Hematopoietic multipotent progenitor cell treated with erythropoietin and hydrocortisone succinate and interleukin-3 and kit ligand, for 8 days (in vitro differentiated cells): ENCODE measurements at places on chromosomes 6 and 20.
A peak's percentile ranks its signal among the peaks of the same experiment; 100 is the strongest.

- no peak for DNase-seq
Measured at GRCh38 chr6:52893221-52893620, 16.3 kb downstream of the GSTA3 start.

- DNase-seq = no peak
Measured at GRCh38 chr6:120805276-120805675, 529.0 kb downstream of the TBC1D32 start.

DNA sequence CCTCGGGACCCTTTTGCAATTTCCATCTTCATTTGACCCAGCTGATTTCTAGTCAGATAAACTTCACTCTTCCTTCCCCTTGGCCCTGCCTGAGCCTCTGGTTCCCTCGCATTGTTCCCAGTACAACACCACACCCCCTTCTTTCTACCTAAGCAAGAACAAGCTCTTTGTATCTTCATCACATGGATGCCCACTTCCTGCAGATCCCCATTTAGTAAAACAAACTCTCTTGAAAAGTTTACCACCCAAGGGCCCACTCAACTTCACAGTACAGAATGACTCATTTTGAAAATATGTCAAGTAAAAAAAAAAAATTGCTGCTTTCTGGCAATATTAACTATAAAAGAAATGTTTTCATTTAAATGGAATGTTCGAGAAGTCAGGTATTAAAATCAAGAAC lies 5.2 kb downstream of the FAXC start:
- no peak for DNase-seq

- DNase-seq = no peak
Measured at GRCh38 chr6:133392641-133393040, 151.5 kb downstream of the EYA4 start.

GRCh38 chr6:16222826-16223225 lies 15.6 kb upstream of the GMPR start:
- DNase-seq = no peak

GRCh38 chr20:41340327-41341055 lies at the start of gene LPIN3:
TSS of gene LPIN3 (plus strand) at chr20:41340821. CDS start at chr20:41345804, 4,983 bp downstream.
- DNase-seq = peak; percentile 89

DNA sequence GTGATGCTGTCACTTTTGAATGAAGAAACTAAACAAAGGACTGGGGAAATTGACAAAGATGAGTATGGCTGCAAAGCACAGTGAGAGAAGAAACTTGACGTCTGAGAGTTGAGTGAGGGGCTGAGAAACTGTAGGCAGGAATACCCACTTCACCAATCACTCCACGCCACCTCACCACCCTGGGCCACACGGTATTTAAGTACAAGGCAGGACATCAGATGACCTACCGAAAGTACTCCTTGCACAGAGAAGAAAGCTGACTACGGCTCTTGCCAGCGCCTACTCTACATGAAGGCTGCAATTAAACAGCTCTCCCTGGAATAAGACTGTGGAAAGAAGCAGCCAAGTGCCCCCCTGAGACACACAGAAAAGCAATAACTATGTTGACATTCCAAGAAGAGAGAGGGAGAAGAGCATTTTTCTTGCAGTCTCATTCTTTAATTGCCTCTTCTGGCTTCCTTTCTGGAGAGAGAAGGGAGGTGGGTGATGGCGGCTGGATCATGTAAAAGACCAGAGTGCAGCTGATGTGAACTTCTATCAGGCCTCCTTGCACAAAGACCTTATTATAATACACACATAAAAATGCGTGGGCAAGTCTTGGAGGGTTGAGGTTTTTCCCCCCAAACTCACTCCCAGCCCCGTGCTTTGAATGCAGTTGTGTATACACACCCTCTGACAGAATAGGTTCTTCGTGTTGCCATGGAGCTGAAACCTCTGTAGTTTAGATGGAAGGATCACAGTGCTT lies 44.6 kb downstream of the HIVEP2 start:
- no peak for DNase-seq

GRCh38 chr6:33840048-33840926 lies 36.5 kb upstream of the MLN start:
- peak; percentile 84 for DNase-seq

DNA sequence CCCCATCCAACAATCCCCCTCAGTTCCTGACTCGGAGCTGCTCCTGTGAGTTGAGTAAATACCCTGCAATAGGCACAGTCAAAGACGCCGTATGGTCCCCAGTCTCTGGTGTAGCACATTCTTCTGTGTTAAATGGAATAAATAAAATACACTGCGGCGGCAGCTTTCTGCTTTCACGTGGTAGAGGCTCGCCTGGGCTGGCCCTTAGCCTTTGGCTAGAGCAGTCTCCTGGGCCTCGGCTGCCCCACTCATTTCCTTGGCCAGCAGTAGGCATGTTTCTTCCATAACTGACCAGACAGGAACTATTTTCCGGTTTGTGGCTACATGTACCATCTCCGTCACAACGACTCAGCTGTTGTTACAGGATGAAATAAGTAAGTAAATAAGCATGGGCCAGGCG lies 20.7 kb downstream of the SERPINB6 start:
- no peak for DNase-seq

DNA sequence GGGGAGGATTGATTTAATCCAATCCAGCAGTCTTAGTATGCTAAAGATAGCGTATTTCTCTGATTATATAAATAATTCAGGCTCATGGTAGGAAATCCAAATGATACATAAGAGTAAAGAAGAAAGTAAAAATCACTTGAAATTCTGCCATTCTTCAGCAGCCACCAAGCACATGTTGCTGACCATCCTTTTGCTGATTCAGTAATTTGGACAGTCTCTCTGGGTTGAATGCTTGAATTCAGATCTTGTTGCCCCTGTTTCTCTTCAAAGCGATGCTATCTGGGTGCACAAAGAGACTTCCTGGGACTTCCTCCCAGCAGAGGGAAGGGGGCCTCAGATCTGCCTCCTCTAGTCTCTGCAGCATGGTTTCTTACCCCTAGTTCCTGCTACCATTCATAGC lies 609.1 kb downstream of the UTRN start:
- DNase-seq = no peak

DNA sequence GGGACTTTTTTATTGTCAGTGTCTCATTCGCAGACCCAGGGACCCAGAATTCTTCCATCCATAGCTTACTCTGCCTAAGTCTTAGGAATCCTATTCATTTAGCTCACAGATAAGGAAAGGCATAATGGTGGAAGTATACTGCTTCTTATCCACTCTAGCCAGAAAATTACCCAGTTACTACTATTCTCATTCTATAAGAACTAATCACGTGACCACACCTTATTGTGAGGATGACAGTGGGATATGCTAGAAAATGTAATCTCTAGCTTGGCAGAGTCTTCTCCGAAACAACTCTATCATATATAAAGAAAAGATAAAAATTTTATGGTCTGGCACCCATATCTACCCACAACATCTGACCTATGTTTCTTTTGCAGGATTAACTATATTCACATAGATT lies 21.2 kb downstream of the TFAP2D start:
- DNase-seq = no peak

GRCh38 chr6:17998442-17998841 lies 11.0 kb upstream of the KIF13A start:
- no peak for DNase-seq

- no peak for DNase-seq
Measured at GRCh38 chr6:98639089-98639635, 195.2 kb upstream of the POU3F2 start.

DNA sequence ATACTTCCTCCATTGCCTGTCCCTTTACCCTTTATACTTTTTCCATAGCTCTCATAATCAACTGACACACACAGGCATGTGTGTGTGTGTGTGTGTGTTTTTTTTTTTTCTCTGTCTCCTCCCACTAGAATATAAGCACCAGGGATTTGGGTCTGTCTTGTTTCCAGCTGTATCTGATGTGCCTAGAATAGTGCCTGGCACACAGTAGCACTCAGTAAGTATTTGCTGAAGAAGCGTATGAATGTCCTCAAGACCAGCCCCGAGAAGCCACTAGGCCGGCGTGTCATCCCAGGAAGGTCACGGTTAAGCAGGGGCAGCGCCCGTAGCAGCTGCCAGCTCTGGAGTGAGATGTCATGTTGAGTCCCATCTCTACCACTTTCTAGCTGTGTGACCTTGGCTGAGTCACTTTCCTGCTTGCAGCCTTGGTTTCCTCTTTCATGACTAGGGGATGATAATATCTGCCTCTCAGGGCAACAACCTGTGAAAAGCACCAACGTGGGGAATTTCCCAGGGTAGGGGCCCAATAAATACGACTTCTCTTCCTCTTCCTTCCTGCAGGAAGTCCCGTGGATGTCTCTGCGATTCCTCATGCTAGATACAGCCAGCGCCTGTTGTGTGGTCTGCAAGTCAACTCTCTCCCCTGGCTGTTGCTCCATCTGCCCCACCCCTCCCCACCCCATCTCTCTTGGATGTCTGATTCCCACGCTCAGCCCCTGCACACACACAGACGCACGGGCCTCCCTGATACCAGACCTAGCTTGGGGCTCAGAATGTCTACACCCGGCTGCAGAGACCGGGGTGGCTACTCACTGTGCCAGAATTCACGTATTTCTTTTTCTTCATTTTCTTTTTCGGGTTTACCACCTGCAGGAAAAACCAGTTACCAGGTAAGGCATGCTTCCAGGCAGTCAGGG lies 58.1 kb downstream of the RAB44 start:
- DNase-seq = peak; percentile 6

- DNase-seq = no peak
Measured at GRCh38 chr20:22925613-22925983, 109.5 kb upstream of the SSTR4 start.

DNA sequence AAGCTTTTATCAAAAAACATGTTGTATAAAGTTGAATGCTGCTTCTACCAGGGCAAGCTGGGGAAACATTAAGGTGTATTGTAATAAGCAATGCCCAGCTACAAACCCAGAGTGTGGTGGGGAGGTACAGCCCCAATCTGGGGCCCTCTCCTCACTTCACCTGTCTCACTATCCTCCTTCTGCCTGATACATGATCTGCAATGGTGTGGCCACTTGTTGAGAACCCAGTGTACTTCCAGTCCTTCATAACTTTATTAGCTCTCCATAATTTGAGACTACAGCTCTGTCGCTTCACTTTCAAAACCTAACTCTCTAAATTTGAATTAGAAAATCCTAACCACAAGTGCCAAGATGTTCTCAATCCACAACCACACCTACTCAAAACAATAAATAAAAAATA lies 84.9 kb downstream of the EPB41L2 start:
- DNase-seq = no peak

DNA sequence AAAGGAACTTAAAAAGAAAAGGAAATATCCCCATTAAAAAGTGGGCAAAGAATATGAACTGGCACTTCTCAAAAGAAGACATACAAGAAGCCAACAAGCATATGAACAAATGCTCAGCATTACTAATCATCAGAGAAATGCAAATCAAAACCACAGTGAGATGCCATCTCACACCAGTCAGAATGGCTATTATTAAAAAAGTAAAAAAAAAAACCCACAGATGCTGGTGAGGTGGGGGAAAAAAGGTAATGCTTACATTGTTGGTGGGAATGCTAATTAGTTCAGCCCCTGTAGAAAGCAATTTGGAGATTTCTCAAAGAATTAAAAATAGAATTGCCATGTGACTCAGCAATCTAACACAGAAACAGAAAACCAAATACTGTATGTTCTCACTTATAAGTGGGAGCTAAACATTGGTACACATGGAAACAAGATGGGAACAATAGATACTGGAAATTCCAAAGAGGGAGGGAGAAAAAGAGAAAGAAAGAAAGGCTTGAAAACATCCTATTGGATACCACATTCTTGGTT lies 437.1 kb downstream of the GRIK2 start:
- no peak for DNase-seq
